ENCODE measurements at places on chromosomes 2 and 18.

- DNase-seq = no peak
Observed at GRCh38 chr2:196516564-196516963, 123.0 kb upstream of the CCDC150 start.

DNA sequence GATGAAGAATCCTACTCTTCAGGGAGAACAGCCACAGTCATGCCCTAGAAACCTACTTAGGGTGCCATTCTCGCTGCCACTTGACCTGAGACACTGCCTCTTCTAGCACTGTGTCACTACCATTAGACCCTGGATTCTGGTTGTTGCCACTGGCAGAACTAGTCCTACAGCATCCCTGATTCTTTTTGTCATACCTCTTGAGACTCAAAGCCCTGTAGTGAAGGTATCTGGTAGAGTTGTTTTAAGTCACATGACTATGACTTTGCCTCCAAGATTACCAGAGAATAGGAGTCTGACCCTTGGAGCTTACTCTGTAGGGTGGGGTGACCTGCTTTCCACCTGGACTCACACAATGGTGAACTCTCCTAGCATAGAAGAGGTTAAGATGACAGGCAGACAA, 296.7 kb downstream of the TNS1 start:
- DNase-seq = no peak

- no peak for DNase-seq
Observed at GRCh38 chr2:157587576-157587975, 41.1 kb downstream of the ACVR1C start.

DNA sequence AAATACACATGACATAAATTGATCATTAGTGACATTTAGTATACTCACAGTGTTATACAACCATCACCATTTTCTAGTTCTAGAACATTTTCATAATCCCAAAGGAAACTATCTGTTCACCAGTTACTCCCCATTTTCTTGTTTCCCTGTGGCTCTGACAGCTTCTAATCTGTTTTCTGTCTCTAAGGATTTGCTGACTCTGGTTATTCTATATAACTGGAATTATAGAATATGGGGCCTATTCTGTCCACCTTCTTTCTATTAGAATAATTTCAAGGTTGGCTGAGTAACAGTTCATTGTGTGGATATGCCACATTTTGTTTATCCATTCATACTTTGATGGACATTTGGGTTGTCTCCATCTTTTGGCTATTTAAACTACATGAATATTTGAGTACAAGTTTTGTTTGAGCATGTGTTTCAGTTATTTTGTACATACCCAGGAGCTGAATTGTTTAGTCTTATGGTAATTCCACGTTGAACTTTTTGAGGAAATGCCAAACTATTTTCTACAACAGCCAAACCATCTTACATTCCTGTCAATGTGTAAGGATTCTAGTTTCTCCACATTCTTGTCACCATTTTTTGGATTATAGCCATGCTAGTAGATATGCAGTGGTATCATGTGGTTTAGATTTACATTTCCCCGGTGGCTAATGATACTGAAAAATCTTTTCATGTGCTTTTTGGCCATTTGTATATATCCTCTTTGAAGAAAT, 20.5 kb downstream of the KIAA1328 start:
- no peak for DNase-seq

- DNase-seq = no peak
Observed at GRCh38 chr2:126843081-126843480, 55.6 kb upstream of the TEX51 start.

- no peak for DNase-seq
Observed at GRCh38 chr2:221372159-221372884, 199.8 kb downstream of the EPHA4 start.

GRCh38 chr2:201116959-201117734, 1.2 kb downstream of the CFLAR start:
- peak; percentile 10 for DNase-seq

- DNase-seq = no peak
Observed at GRCh38 chr2:203673933-203674332, 32.5 kb upstream of the CD28 start.

DNA sequence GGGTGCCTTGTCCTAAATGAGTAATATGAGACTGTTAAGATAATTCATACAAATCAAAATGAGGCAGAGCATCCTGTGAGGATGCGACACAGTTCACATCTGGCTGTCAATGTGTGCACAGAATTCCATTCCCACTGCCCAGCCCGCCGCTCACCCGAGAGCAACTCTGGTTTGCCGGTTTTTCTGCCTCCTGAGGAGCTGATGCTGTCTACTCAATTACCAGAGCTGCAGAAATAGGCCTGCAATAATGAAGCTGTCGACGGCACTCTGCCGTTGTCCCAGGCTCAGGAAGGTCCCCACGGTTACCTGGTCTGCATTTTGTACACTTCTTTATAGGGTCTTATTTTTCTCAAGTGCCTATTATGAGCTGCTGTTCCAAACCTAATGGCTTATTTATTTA, 55.7 kb upstream of the LYPD1 start:
- no peak for DNase-seq

DNA sequence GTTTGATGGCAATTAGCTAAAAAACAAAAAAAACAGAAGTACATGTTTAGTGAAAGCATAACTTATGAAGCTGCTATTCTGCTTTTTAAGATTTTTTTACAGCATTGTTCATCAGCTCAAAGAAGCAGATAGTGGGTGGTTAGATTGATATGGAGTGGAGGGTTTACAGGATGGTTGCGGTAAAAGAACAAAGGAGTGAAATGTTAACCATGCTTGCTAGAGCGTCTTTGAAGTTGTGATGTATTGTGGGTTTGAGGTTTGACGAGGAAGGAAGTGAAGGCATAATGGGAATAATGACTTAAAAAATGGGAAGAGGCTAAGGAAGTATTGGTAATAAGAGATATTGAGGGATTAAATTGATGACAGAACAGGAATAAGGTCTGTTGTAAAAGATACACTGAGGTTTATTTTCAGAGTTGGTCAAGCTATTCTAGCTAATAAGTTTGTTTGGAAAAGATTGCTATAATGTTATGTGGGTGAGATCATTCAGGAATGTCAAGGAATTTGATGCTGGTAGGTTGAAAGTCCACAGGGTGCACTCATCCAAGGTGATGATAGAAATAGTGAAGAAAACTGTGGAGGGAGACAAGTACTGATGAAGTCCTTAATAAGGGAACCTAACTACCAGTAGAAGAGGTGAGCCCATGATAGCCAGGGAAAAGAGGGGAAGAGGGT, 14.6 kb downstream of the SPOPL start:
- DNase-seq = no peak

DNA sequence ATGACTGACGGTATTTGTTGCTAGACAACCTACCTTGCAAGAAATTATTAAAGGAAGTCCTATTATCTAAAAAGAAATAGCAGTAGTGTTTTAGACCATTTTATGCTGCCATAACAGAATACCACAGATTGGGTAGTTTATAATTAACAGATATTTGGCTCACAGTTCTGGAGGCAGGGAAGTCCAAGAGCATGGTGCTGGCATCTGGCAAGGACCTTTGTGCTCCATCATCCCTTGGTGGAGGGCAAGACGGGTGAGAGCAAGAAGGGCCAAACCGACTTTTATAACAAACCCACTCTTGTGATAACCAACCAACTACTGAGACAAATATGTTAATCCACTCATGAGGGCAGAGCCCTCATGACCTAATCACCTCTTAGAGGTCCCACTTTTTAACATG, 91.2 kb downstream of the DYNC1I2 start:
- DNase-seq = no peak

DNA sequence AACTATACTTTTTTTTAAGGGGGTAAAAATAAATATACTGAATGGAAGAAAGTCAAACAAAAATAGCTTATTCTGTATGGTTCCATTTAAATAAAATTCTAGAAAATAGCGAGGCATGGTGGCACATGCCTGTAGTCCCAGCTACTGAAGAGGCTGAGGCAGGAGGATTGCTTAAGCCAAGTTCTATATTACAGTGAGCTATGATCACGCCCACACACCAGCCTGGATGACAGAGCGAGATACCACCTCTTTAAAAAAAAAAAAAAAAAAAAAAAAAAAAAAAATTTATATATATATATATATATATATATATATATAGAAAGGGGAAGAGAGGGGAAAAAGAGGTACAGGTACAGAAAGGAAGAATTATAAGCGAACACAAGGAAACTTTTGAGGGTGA, 77.7 kb downstream of the MEMO1 start:
- no peak for DNase-seq

- DNase-seq = no peak
Observed at GRCh38 chr2:240309214-240309613, 126.2 kb upstream of the GPC1 start.

DNA sequence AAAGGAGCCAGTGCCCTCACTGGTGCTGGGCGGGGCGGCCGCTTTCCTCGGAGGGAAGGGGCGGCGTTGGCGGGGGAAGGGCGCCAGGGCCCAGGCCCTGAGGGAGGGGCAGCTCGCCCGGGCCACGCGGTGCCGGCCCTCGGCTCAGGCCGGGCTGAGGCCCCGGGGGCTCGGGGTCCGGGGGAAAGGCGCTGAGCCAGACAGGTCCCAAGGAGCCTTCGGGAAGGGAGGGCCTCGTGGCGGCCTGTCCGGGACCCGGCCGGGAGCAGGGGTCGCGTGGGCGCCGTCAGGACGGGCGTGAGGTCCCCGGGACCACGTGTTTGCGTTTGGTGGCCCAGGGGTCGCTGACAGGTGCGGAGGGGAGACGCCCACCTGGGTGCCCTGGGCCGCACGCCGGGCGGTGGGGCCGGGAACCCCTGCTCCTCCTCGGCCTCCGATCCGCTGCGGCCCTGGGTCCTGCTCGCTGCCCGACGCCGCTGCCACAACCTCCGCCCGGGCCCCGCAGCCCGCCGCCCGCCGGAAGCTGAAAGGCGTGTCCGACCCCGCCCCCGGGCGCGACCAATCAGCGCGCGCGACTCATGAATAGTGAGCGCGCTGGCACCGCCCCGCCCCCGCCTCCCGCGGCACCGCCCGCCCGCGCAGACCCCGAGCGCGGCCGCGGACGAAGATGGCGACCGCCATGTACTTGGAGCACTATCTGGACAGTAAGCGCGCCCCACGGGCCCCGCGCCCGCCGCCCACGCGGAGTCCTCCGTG, at the start of gene ING5:
ING5 (plus strand) TSS at position 641 of the 756 bp plus-strand sequence; CDS start at position 668, 27 bp downstream.
- DNase-seq = peak; percentile 72

GRCh38 chr18:12287684-12288402, 20.2 kb upstream of the TUBB6 start:
- DNase-seq = no peak

- DNase-seq = no peak
Observed at GRCh38 chr2:166088634-166089033, 39.2 kb downstream of the SCN1A start.

DNA sequence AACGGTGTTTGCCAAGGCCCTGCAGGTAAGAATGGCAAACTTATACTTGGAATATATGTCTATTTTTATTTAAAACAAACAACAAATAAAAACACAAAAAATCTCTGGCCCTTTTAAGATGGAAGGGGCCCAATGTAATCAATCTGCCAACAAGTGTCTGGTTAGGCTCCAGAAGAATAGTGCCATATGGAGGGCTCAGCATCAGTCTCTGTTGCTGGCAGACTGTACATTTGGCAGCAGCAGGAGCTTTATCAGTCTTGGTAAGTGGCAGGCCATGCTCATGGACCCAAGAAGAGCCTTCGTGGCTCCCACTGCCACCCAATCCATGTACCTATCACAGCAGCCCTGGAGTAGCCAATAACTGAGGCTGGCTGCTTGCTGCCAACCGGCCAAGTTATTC, 101.1 kb downstream of the GALNT3 start:
- DNase-seq = no peak

GRCh38 chr2:94874277-94874997, 3.2 kb downstream of the TEKT4 start:
- DNase-seq = peak; percentile 24

DNA sequence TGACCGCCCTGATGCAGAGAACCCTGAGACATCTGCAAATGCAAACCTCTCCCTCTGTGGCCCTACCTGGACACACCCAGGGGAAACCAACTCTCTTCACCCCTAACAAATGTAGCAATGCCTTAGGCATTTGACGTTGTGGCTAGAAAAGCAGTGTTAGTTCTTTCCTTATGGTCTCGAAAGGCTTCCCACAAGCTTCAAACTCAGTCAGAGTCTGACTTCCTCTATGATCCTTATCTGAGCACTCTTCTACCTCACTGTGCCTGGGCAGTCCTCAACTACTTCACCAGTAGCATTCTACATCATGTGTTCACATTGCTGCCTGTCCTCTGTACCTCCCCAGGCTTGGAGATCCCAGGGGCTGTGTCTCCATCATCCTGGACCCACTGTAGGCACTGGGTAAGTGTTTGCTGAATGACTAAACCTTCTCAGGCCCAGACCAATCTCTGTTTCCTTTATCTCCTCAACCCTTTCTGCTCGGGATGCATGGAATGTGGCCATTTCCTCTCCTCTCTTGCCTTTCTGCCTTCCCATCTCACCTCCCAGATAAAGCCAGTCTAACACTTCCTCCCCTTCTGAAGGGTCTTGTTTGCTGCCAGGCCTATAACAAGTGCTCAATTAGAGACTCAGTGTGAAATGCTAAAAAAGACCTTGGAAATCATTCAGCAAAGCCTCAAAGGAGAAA, 91.7 kb upstream of the ACAA2 start:
- DNase-seq = no peak

DNA sequence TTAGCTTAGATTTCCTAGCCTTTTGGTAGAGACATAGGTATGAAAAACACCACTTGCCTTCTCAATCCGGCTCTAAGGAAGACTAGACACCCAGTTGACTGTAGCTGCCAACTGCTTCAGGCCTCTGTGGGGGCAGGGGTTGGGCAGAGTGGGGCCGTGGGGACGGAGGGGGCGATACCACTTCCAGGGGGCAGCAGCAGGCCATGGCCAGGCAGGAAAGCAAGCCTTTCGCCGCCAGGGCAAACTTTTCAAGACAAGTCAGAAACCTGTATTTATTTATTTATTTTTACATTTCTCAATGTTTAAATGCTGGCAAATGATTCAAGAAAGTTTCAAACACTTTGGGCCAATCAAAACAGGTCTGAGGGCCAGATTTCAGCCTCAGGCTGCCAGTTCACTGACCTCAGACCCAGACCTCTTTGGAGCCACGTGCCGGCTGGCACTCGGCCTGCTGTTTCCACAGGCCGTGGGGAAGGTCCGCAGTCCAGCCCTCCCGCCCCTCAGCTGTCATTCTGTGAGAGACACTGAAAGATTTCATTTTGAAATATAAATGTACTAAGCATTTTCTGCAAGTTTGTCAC, 63.8 kb downstream of the MEX3C start:
- DNase-seq = no peak

GRCh38 chr18:54020966-54021365, 203.5 kb downstream of the MBD2 start:
- no peak for DNase-seq

DNA sequence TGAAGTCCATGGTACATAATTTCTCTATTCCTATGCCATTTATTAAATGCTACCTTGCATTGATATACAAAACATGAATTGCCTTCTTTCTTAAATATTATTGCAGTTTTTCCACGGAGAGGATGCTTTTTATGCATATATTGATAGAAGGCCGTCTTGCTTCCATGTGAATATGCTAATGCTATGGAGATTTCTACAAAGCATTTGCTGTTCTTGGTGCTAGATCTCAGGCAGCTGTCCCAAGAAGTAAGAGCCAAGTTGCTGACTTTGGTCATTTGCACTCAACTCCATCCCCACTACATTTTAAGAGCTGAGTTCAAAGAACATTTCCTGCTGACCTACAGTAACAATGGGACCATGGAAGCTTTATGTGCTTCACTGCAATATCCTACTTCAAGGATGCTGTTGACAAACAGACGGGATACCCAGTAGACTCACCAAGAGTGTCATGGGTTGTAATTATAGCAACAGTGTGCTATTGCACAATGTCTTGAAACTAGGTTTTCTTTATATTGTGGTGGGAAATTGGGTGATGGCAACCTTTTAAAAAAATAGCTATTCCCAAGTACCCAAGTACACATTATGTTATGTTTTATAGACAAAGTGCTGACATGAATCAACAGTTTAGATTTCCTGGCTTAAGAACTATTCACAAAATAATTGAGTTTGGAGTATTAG, 1172.4 kb upstream of the PIK3C3 start:
- no peak for DNase-seq
